ENCODE measurements at places on chromosomes 3 and 15.

- DNase-seq: no peak
These were observed 280.4 kb downstream of the RAP2B start for GRCh38 chr3:153442386-153442785.

GRCh38 chr3:9151240-9151639 is 98.2 kb downstream of the SRGAP3 start:
- no peak for DNase-seq

DNA sequence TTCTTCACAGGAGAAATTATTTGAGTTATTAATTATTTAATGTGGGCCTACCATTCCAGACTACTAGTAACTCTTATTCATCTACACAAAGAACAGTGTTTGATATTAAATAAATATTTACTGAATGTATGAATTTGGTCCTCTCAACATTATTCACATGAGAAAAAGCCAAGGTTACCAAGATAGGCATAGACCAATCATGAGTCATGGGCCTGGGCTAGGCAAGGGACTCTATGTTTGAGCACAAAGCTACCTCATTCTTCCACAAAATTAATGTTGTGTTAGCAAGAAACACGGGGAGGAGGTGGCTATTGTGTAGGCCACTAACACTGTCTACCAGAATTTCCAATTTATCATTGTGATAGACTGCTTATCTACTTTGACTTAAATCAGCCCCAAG is 115.7 kb downstream of the SERPINI1 start:
- no peak for DNase-seq

GRCh38 chr15:33215941-33216872 is 21.7 kb upstream of the FMN1 start:
- peak; percentile 62 for DNase-seq

DNA sequence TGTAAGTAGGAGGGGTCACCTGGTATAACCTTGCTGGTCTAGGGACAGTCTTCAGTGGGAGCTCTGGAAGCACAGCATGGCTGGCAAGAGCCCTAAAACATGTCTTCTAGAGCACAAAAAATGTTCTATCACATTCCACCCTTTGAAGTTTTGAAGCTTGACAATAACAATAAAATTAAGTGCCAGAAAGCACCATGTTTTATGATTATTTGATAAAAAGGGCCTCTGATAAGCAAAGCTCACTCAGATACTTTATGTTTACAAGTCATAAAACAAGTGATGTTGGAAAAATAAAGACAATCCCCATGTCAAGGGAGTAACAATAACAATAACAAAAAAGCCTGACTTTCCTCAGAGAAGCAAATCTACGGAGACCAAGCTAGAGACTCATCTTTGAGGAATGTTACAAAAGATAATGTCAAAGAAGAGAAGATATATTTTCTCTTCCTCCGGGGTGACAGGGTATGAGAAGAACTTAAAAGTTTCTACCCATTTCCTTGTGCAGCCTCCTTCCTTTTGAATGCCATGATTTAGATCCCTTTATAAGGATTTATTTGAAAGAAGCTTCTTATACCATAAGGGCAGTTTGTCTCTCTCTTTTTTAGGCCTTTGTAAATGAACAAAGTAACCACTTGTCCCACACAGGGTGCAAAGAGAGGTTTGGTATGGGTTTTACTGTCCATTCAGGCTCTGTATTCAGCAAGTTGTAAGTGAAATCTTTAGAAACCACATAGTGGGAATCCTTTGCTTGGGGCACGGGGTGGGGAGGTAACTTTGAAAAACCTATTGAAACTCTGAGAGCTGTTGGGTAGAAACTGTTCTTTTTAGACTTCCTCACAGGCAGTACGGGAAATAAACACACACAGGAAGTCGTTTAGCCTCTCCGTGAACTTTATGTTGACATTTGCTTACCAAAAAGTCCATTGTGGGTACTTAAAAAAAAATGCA is 109.6 kb upstream of the RBMS3 start:
- DNase-seq: no peak

DNA sequence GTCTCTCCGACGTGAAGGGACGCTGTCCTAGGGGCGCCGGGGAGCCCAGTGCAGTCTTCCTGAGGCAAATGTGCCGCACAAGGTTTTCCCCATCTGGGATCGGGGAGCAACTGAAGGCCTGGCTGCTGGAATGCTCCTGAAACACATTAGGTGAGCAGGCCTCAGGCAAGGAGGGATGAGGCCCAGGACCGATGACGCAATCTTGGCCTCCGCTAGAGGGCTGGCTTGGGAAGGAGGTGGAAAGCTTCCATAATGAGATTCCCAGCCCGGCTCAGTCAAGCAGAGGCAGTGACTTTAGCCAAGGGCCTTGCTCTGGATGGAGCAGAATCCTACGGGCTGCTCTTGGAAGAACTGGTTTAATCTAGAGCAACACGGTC is 50.8 kb downstream of the CPN2 start:
- DNase-seq: peak; percentile 74

Data from iPS-NIHi11 (cell line).